HT-29 (cell line): ENCODE measurements at places on chromosomes 2 and 18.

DNA sequence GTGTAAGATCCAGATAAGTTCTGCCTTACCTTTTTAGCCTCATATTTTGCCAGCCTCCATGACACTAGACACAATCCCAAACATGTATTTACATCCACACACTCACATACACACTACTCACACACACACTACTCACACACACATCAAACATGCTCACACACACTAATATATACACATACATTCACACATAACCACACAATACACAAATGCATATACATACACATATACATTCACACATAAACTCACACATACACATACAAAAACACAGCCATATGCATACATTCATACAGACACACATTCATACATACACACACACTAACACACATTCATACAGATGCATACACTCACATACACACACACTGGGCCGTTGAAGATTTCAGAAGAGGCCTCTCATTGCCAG lies 109.5 kb downstream of the MAIP1 start:
- no peak for DNase-seq

- no peak for DNase-seq
Measured at GRCh38 chr2:105580870-105581554, 163.7 kb upstream of the NCK2 start.

GRCh38 chr18:74407888-74408287 lies 49.2 kb downstream of the DIPK1C start:
- DNase-seq, result no peak

- DNase-seq, result no peak
Measured at GRCh38 chr2:229048134-229048533, 223.0 kb downstream of the PID1 start.

DNA sequence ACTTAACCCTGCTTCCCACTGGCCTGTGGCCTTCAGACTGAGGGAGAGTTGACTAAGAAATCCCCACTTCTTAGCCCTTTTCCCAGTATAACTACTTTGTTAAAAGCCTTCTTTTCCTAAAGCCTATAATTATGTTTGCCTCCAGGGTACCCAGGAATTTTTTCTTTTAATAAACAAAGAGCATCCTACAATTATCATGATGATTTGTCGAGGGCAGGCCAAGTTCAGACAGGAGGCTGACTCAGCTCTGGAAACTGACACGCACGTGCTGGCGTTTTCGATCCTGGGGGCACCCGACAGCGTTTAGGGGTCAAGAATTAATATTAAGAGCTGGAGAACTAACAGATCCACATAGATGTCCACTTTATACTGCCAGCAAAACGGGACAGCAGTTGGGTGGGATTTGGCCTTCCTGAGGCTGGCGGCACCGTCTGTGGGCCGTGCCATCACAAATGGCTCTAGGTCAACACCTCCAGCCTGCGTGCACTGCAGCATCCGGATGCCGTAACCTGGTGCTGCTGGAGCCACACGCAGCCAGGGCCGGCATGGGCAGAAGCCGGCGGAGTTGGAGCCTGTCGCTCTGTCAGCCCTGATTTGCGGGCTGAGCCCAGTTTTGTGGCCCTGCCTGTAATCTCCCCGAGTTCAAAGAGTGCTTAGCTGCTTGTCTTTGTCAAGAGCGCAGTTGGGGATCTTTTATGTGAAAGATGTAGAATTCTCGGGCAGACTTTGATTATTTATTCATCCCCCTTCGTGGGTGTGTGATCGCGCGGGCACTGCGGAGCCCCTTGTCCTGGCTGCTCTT lies 191.0 kb downstream of the GLI2 start:
- no peak for DNase-seq
